ENCODE measurements at places on chromosomes 12 and 14. TPM values are rescaled to one million over a fixed set of nuclear protein-coding genes. Genes with fewer than 3 reads are reported as not detected.
A peak's percentile ranks its signal among the peaks of the same experiment; 100 is the strongest.

The RHOJ gene
- not detected for total RNA-seq

GRCh38 chr14:44586910-44587309 is 79.8 kb upstream of the FSCB start:
- DNase-seq, result no peak

The NFE2 gene
- total RNA-seq, result not detected

GRCh38 chr12:53227341-53227740 is 4.7 kb downstream of the RARG start:
- DNase-seq, result no peak

The FGF6 gene
- not detected for total RNA-seq

DNA sequence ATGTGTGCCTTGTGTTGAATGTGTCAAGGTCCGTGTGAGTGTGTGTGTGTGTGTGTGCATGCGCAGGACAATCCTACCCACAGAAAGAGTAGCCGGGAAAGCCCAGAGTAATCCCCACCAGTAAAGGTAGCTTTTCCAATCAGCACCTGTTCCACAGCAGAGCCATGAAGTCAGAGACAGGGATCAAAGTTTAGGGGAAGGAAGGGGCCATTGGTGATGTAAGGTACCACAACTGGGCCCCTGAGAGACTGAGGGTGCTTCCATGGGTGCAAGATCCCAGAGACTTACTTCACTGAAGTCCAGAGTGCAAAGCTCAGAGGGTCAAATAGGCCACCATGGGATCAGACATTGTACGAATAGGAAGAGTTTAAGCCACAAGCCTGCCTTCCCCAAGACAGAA is 20.5 kb downstream of the OR10P1 start:
- no peak for DNase-seq

DNA sequence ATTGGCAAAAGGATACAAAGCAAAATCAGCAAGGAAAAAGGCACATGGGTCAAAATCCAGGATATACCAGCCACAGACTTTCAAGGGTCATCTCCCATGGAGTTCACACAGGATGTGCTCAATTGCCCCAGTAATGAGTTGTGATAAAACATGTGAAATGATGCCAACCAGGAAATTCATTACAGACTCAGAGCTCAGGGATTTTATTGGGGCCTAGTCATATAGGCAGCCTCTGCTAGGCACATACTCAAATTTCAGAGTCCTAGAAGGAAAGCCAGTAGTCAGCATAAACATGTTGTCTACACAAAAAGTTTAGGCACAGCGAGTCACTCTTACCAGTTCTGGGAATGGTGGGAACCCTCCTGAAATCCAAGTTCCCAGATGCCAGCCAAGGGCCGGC is 64.4 kb upstream of the OSBPL8 start:
- DNase-seq, result no peak

GRCh38 chr14:85731186-85731585 is 201.2 kb downstream of the FLRT2 start:
- DNase-seq, result no peak

DNA sequence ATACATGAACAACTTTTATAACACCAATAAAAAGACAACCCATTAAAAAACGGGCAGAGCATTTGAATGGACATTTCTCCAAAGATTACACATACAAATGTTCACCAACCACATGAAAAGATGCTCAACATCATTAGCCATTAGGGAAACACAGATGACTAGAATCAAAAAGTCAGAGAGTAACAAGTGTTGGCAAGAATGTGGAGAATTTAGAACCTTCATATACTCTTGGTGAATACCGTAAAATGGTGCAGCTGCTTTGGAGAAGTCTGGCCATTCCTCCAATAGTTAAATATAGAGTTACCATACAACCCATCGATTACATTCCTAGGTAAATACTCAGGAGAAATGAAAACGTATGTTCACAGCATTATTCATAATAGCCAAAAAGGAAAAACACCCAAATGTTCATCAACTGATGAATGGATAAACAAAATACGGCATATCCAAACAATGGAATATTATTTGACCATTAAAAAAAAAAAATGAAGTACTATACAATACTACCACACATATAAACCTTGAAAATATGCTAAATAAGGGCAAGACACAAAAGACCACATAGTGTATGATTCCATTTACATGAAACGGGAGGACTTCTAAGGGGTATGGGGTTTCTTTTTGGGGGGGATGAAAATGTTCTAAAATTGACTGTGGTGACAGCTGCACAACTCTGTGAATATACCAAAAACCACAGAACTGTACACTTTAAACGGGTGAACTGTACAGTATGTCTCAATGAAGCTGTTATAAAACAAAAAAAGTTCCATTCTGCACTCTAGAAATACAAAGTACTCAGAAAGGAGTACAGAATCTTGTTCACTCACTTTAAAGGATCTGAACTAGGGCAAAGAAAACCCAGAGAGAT is 3.2 kb downstream of the CORO1C start:
- no peak for DNase-seq

- no peak for DNase-seq
Observed at GRCh38 chr14:61380984-61381383, 59.6 kb downstream of the PRKCH start.

- peak; percentile 44 for DNase-seq
Observed at GRCh38 chr12:30753751-30754382, 884 bp downstream of the CAPRIN2 start.

GRCh38 chr14:73462048-73462715 is 3.8 kb upstream of the NUMB start:
- no peak for DNase-seq

DNA sequence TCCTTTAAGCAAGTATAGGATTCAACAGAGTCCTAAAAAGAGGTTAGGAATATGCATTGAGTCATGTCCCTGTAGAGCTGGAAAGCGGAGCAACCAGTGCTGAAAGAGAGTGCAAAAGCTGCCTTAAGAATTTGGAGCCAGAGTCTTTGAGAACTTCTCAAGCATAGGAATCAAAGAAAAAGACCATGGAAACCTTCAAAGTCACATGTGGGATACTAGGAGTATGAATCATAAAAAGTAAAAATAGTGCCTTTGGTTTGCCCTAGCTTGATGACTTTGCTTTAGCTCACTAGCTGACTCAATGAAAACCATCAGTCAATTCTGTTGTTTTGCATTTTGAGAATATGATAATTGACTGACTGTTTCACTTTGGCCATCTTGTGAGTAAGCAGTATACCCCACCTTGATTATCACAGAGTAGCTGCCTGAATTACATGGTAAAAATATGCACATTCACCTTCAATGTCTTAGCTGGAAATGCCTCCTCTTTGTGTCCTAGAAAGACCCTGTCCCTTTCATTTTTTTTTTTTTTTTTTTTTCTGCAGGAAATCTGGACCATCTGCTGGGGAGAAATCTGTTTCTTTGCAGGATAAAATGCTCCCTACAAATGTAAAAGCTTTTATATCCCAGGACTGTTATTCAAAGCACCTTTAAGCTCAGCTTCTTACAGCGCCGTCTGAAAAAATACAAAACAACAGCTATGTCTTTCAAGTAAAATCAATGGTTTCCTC is 248.6 kb upstream of the KRR1 start:
- DNase-seq, result no peak

- no peak for DNase-seq
Observed at GRCh38 chr12:54429014-54429471, 10.0 kb upstream of the ITGA5 start.

DNA sequence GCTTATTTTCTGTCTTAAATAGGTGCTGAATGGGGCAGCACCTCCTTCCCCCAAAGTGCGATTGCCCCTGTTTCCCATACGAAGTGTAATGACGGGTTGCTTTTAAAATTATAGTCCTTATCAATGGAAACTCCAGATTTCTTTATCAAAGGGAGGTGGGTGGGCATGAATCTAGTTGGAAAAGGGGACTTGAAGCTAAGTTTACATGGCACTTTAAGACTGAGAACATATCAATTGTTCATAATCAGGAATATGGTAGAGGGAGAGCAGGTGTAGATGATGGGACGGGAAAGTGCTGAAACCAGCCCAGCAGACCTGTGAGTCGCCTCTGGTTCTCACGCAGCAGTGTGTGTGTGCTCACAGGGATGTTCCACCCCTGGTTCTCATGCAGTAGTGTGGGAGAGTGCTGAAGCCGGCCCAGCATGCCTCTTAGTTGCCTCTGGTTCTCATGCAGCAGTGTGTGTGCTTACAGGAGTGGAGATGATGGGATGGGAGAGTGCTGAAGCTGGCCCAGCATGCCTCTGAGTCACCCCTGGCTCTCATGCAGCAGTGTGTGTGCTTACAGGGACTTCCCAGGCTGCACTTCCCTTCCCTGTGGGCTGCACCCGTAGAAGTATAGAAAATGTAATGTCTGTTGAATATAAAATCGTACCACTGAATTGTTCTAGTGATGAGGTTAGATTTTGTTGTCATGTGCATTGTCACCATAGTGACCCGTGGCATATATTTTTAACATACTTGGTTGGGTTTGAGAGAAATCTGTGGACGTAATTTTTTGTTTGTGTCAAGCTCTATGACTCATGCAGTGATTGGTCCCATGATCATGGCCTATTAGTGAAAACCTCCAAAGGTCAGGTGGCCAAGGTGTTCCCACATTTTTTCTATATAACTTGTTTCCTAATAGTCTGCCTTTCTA is 51.6 kb downstream of the GPATCH2L start:
- DNase-seq, result no peak

DNA sequence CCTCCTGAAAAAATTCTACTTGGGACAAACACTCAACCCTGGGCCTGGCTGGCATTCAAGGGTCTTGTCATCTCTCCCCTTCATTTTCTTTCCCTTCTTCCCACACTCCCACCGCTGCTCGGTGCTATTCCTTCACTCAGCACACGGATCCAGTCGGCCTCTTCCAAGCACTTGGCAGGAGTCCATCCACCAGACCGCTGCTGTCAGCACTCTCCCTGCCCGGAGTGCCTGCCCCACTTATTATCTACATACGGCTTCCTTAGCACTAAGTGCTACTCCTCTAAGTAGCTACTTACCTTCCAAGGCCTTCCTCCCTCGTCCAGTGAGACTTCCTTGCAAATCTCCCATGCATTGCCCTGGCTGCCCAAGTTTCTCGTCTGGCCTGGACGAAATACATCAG is 29.8 kb downstream of the CALM1 start:
- no peak for DNase-seq

GRCh38 chr12:94803939-94804338 is 153.6 kb upstream of the TMCC3 start:
- DNase-seq, result no peak

The CMA1 gene
- total RNA-seq, result not detected

GRCh38 chr12:47838286-47838931 is 18.7 kb upstream of the HDAC7 start:
- peak; percentile 67 for DNase-seq
